ENCODE measurements at places on chromosomes 13 and 19. TPM values are rescaled to one million over a fixed set of nuclear protein-coding genes. Genes with fewer than 3 reads are reported as not detected.

The NDFIP2 gene
- total RNA-seq = 57.1 TPM

DNA sequence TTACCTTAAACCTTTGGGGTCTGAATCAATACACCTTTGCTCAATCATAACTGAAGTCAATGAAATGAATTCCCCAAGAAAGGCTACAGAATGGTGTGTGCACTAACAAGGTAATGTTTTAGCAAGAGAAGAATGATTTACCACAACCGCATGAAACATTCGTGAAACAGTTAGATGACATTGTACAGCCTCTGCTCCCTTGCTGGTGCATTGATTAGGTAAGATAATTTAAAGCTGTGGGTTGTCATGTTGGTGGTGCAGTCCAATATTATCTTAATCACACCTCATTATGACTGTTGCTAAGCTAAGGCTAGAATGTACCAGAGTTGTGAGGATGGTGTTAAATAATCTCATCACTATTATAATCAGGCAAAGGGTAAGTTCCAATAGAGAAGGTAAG is 1673.2 kb upstream of the PRR20A start:
- DNase-seq = no peak

- DNase-seq = no peak
These were observed 1.0 kb downstream of the FSTL3 start for GRCh38 chr19:677201-677600.

- no peak for DNase-seq
These were observed 68.5 kb upstream of the CLDN10 start for GRCh38 chr13:95484052-95484451.

- peak; percentile 12 for DNase-seq
These were observed 150.0 kb downstream of the KCTD15 start for GRCh38 chr19:33946535-33947264.

GRCh38 chr13:111156421-111156820 is 41.3 kb downstream of the ARHGEF7 start:
- no peak for DNase-seq

The CCDC8 gene
- total RNA-seq = 10.7 TPM

The AXL gene
- total RNA-seq = 40.1 TPM

GRCh38 chr19:39409208-39410016 is 2.8 kb downstream of the ZFP36 start:
- DNase-seq = peak; percentile 96

The POSTN gene
- total RNA-seq = 69.5 TPM

The CKAP2 gene
- total RNA-seq = 7.9 TPM

- DNase-seq = no peak
These were observed 16.1 kb downstream of the CARD8 start for GRCh38 chr19:48239582-48240141.

The SNRNP70 gene
- total RNA-seq = 256 TPM

- peak; percentile 48 for DNase-seq
These were observed 12.4 kb downstream of the TMEM272 start for GRCh38 chr13:51832471-51833152.

- no peak for DNase-seq
These were observed 151.5 kb upstream of the RXFP2 start for GRCh38 chr13:31587698-31588266.

DNA sequence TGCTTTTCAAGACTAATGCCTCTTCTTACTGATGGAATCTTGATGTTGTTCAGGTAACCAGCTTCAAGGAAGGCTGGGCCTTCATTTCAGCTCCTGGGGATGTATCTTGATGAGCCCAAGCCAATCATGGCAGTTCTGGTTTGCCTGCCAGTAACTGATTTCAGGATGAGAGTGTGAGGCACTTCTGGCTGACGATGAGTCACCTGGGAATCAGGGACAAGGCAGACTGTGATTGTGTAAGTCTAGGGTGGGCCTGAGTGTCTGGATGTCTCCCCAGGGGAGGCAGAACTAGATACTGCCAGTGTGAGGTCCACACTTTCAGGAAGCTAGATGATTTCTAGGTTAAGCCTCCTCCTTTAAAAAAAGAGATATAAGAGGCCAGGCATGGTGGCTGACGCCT is 77.3 kb upstream of the KL start:
- DNase-seq = no peak

GRCh38 chr13:71801781-71802180 is 65.2 kb downstream of the DACH1 start:
- DNase-seq = no peak

The DLL3 gene
- total RNA-seq = not detected

DNA sequence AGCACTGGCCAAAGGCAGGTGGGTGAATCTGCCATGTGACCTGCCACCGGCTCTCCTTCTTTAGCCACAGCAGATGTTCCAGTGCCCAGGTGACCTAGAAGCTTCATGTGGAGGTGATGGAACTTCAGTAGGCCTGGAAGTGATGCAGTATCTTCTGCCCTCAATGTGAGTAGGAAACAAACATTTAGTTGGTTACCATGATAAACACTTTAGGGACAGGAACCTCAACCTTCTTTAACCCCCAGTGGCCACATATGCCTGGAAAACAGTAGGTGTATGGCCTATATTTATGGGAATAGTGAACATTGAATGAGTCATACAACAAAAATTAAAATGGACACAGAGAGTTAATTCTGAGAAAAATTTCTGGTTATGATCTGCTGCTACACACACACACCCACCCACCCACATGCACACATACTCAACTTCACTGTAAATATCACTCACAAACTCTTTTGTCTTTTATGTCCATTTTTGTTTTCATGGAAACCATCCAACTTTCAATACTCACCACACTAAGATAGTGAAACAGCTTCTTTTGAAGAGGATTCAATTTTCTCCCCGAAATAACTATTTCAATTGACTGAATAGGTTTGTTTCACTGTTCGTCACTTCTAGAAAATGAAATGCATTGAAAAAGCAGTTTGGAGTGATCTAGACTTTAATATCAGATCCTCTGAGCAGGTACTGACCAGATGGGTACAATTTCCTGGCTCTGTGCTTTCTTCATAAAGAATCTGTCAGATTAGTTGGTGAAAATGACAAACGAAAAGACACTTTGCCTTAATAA is 97.3 kb downstream of the STARD13 start:
- no peak for DNase-seq

DNA sequence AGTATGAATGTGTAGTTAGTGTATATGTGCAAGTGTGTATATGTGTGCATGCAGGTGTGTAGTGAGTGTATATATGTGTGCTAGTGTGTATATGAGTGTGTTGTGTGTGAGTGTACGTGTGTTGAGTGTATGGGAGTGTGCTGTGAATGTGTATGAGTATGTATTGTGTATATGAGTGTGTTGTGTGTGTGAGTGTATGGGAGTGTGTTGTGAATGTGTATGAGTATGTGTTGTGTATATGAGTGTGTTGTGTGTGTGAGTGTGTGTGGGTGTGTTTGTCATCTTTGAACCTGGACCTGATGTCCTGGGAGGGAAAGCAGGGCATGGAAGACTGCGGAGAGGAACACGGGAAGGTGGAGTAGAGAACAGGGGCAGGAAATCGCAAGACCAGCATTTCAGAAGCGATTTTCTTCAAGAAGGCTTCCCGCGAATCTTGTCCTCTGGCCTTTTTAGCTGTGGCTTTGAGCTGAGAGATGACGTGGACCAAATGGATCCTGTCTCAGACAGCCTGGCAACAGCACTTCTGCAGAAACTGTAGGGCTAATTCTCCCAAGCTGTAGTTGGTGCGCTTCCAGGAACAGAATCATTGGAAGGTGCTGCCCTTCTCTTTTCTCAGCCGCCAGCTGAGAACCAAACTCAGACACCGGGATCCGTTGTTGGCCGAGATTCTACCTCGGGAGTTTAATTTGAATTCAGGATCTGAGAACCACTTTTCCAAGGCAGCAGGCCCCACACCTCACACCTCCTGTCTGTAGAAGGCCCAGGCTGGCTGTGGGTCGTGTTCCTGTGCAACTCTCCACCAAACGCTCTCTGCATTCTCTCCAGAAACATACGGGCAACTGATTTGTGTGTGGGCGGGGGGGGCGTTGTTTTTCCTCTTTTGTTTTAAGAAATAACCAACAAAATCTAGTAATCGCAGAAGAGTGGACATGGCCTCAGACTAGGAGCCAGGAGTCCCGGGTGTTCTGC is 94.7 kb upstream of the RAP2A start:
- DNase-seq = peak; percentile 61

DNA sequence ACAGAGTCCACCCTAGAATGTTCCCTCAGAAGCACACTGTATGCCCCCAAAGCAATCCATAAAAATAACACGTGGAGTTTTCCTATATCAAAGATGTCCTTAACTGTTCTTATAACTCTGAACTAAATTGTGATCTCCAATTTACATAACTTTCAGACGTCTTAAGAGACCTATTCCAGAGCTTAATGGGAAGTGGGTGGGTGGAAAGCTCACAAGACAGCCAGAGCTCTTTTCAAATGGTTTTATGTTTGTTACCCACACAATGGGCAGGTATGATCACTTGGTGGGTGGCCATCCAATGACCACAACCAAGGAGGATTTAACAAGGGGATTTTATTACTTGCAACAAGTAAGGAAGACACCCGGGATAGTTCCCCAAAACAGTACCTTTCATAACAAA is 81.7 kb downstream of the LRRC63 start:
- DNase-seq = no peak

The MIR17HG gene
- total RNA-seq = 4.2 TPM

GRCh38 chr19:18833141-18833476 is 1.4 kb downstream of the UPF1 start:
- no peak for DNase-seq

The KIR3DL2 gene
- not detected for total RNA-seq

- no peak for DNase-seq
These were observed 94.3 kb downstream of the INSR start for GRCh38 chr19:7199613-7200533.

The SHISA7 gene
- total RNA-seq = not detected

- DNase-seq = no peak
These were observed 15.2 kb downstream of the SAE1 start for GRCh38 chr19:47145639-47146486.

GRCh38 chr19:18519962-18520847 is 1.7 kb downstream of the ELL start:
- DNase-seq = peak; percentile 83

The ZNF534 gene
- total RNA-seq = not detected

The CEBPA gene
- total RNA-seq = 34.1 TPM

GRCh38 chr19:18815673-18816072 is 16.1 kb upstream of the UPF1 start:
- no peak for DNase-seq

The ZNF540 gene
- total RNA-seq = 8.1 TPM
